Left colon (tissue), 2 donors: ENCODE measurements at places on chromosomes 7 and 10.

GRCh38 chr7:54392935-54393334, 149.2 kb upstream of the VSTM2A start:
- DNase-seq: no peak

DNA sequence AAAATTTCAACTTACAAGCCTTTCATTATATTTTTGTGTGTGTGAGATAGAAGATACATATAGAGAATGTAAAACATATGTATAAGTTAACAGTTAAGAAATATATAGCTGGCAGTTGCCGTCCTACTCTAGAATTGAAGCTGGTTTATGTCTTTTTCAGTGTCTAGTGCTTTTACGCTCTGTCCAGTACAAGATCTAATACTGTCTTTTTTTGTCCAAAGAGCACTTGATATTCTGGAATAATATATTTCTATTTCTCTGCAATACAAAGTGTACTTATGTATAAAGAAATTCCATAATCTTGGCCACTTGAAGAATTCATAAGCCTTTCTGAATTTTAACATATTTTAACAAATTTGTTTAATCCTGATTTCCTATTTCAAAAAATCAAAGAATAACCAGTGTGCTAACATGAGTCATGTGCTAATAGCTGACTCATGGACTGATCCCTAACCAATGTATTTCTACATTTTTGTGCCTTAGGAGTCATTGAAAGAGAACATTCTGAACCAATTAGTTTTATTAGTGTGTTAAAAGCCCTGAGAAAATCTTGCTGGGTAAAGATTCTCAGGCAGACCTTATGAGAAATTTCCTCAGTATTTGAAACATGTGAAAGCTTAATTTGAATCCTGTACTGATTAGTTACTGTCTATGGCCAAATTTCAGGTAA, 73.2 kb upstream of the CCAR1 start:
- no peak for DNase-seq

- peak; percentile 16 for DNase-seq
Observed at GRCh38 chr7:129610709-129611245, 743 bp upstream of the NRF1 start.

DNA sequence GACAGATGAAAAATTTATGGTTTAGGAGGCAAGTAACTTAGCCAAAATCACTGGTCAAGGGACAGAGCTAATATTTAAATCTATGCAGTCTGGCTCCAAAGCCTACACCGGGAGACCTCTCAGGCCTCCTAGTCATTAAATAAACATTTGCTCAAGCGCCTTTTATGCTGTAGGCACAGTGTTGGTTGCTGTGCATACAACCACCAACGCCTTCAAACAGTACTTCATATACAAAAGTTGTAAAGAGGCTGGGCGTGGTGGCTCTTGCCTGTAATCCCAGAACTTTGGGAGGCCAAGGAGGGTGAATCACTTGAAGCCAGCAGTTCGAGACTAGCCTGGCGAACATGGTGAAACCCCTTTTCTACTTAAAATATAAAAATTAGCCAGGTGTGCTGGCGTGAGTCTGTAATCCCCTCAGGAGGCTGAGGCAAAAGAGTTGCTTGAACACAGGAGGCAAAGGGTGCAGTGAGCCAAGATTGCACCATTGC, 159.8 kb downstream of the MAGI2 start:
- peak; percentile 39 for DNase-seq

DNA sequence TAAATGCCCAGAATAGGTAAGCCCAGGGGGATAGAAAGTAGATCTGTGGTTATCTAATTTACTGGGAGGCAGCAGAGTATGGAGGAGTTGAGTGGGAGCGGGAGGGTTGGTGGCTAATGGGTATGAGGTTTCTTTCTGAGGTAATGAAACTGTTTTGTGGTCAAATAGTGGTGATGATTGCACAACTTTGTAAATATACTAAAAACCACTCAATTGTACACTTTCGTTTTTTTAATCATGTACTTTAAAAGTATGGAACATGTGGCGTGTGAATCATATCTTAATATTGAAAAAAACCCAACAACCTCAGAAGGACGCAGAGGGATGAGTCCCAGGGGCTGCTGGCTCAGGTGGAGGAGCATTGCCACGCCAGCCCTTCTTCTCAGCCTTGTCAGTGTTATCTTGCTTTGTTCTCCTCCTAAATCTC, 118.1 kb downstream of the WDR11 start:
- no peak for DNase-seq

DNA sequence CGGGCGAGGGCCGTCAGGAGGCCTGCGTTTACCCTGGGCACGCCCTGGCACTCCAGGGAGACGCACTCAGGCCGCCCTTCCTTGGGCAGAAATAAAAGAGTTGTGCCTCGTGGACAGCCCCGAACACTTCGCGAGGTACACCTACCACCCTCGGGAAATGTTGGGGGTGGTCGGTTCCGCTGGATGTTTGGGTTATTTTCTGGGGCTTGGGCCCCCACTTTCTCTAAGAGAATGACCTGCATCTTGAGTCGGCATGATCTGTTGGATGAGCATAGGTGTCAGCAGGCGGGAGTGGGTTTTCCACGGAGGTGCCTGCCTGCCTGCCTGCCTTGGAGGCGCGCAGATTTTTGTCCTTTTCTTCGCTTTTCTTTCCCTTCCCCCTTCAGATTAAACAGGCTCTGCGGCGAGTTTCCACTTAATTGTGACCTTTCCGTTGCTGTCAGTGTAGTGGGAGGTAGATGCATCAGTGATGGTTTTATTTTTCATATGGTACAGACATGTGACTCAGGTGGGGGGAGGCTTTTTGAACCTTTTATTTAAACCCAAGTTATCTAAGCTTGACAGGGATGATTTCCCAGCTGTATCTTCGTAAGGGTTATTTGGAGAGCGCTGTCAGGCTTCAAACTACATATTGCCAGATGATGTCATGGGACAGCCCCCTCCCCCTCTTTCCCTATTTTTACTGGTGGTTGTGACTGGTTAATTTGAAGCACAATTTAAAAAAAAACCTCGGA, 661 bp downstream of the HECTD2 start:
- DNase-seq: peak; percentile 11

- DNase-seq: no peak
Observed at GRCh38 chr7:44431091-44431608, 59.3 kb downstream of the NUDCD3 start.

GRCh38 chr10:129849452-129849750, 114.7 kb downstream of the EBF3 start:
- DNase-seq: no peak

DNA sequence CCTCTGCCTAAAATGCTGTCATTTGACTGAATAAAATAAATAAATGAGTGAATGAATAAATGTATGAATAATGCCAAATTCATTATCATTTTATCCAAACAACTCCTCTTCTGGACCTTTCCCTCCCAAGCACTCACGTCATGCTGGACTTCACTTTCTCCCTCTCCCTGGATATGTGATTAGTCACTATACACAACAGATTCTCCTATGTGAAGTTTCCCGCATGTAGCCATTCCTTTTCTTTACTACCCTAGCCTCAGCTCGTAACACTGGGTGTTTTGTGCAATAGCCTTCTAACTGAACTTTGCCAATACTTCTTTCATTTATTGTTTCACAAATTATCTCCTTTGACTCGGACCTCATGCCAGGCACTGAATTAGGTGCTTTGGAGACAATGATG, 87.6 kb upstream of the IL6 start:
- no peak for DNase-seq

- DNase-seq: peak; percentile 72
Observed at GRCh38 chr7:34133983-34134782, 228.8 kb downstream of the BMPER start.

DNA sequence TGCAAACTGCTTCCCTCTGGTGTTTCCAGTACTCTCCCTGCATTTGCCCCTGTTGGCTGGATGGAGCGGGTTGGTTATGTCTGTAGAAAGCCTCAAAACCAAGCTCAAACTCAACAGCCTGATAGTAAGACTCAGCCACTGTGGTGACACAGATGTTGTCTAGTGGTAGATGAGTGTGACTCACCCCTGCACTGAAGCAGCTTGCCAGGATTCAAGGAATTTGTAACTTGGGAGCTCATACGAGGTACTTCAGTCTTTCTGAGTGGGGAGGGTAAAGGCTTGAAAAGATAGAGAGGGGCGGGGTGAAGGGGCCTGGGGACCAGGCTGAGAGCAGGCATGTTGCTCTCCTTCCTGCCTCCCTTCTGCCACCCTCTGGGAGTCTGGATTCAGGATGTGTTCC, 22.9 kb upstream of the AQP1 start:
- DNase-seq: no peak

DNA sequence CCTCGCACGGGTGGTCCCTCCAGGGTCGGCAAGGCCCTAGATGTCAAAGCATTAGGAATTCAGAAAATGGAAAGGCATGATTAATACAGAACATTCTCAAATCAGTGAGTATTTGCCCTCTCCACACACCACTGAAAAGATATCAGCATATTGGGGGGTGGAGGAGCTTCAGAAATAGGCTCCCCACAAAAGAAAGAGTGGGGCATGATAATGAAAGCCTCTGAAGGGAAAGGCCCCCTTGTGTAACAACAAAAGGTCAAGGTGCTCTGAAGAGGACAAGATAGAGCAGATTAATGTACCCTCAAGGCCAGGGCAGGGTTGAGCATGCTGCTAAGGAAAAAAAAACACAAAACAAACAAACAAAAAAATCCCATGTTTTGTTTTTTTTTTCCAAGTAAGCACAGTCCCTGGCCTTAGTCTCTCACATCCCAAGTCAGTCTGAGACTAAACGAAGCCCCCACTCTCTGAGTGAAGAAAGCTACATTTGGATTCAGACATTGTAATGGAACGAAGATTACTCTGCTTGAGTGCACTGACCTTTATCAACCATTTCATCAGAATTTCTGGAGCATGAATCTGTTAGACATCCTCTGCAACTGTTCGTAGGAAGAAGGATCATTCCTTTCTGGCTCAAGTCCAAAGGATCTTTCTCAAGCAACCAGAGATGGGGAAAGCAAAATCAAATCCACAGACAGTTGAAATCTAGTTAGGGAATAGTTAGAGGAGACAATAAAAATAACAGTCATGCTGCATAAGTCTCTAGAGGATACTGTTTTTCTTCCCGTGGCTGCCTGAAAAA, 27.4 kb upstream of the DGKI start:
- DNase-seq: no peak

DNA sequence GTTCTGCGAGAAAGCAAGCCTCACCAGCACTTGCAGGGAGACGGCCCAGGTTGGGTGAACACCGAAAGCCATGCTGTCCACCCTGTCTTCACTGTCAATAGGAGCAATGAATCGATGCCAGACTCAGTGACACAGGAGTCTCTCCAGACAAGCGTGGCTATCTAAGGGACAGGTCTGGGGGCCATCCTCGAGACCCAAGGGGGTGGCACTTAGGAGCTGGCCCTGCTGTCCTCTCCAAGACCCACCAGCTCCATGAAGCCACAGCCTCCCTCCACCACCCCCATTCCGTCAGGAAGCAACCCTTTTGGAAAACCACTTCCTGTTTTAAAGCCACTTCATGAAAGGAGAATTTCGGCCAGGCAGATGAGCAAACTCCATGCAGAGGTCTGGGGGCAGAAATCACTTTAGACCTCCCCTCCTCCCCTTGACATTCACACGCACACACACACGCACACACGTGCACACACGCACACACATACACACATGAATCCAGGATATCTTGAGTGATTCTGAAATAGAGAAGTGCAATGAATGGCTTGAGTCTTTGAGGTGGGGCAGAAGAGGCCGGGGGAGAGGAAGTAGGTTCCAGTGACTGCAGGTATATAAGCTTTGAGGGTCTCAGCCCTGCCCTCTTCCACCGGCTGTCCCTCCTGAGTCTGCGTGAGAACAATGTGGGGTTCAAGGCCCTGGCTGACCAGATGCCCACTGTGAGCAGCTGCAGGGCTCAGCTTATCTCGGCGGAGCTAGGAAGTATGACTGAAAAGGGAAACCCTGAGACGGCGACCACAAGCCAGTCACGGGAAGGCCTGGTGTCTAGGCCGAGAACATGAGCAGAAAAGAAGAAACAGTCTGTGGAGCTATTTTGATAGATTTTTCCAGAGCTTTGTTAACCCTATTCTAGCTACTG, 25.0 kb downstream of the RGS10 start:
- DNase-seq: peak; percentile 52

DNA sequence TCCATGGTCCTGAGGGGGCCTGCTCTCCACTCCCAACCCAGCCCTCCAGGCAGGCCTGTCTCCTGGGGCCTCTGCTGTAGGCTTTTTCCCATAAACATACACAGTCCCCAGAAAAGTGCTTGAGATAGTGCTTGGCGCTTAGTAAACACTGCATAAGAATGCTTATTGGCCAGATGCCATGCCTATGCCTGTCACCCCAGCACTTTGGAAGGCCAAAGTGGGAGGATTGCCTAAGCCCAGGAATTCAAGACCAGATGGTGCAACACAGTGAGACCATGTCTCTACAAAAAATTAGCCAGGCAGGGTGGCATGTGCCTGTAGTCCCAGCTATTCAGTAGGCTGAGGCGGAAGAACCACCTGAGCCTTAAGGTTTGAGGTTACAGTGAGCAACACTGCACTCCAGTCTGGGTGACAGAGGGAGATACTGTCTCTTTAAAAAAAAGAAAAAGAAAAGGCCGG, 24.6 kb upstream of the ASL start:
- no peak for DNase-seq

- no peak for DNase-seq
Observed at GRCh38 chr10:73228247-73228646, 18.8 kb downstream of the DNAJC9 start.

DNA sequence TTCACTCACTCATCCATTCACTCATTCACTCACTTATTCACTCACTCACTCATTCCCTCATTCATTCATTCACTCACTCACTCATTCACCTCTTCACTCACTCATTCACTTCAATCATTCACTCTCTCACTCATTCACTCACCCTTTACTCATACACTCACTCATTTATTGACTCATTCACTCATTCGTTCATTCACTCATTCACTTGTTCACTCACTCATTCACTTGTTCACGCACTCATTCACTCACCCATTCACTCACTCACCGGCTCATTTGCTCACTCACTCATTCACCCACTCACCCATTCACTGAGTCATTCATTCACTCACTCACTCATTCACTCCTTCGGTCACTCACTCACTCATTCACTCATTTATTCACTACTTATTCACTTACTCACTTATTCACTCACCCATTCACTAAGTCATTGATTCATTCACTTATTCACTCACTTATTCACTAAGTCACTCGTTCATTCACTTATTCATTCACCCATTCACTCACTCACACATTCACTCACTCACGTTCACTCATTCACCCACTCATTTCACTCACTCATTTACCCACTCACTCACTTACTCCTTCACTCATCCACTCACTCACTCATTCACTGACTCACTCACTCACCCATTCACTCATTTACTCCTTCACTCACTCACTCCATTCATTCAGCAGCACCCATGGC, 4.7 kb upstream of the PFKP start:
- no peak for DNase-seq

DNA sequence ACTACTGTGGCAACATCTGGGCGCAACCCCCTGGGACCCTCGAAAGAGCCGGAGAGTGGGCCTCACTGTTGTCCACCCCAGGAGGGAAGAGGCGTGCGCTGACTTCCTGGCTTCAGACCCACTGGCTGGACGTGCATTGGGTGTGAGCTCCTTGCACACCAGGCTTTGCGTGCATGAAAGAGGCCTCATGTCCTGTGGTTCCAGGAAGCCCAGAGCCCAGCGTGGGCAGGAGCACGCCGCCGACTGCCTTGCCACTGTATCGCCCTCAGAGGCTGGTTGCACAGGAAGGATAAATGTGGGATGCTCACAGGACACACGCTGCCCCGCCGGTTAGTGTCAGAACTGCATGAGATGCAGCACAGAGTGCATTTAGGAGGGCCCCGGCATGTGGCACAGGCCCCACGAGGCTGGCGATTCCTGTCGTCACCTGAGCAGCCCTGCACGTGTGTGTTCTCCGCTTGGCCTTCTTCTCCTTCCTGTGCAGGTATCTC, 8.5 kb upstream of the JAKMIP3 start:
- DNase-seq: no peak

GRCh38 chr10:14653271-14654161, 121.2 kb downstream of the FAM107B start:
- no peak for DNase-seq
